ENCODE measurements at places on chromosomes 6 and 20. TPM values are rescaled to one million over a fixed set of nuclear protein-coding genes. Genes with fewer than 3 reads are reported as not detected.

The CTCFL gene
- total RNA-seq = not detected

The HTR1B gene
- not detected for total RNA-seq

The ME1 gene
- 8.9 TPM for total RNA-seq

The ARMC12 gene
- total RNA-seq = not detected

Data from HT-29 (cell line).